ENCODE measurements at places on chromosomes 11 and 22.

DNA sequence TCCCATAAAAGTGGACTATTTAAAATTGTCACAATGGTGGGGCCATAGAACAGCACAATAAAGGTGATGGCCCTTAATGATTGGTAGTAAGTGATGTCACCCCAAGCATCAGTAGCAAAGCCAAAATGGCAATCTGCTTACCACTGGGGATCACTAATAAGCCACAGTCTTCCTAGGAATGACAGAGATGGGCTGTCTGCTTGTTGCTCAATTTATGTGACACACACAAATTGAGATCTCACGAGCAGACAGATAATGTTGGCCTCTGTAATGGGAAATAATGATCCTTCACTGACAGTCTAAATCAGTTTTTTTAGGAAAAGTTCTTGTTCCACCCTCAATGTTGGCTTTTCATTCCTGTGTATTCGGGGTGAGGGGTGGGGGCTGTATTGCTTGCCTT, 515.1 kb downstream of the BRD1 start:
- no peak for DNase-seq

DNA sequence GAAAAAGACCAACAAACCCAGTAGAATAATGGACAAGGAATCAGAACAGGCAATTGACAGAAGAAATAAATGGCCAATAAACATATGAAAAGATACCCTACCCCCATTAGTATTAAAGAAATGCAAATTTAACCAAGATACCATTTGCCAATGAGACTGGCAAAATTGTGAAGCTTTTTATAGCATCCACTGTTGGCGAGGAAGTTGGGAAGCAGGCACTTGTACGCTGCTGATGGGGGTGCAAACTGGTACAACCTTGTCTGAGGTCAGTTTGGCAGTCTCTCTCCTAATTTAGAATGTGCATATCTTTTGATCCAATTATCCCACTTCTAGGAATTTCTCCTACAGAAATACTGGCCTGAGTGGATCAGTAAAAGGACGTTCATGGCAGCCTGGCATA, 8.6 kb upstream of the NRXN2 start:
- no peak for DNase-seq

- no peak for DNase-seq
Measured at GRCh38 chr11:63564056-63564774, 1.0 kb upstream of the PLAAT2 start.

- peak; percentile 38 for DNase-seq
Measured at GRCh38 chr11:20912922-20913512, 243.6 kb downstream of the NELL1 start.

All from NCI-H1417 treated with DMSO at 0.1 percent for 48 hours (cell line).